ENCODE measurements at places on chromosomes 11 and 22.

DNA sequence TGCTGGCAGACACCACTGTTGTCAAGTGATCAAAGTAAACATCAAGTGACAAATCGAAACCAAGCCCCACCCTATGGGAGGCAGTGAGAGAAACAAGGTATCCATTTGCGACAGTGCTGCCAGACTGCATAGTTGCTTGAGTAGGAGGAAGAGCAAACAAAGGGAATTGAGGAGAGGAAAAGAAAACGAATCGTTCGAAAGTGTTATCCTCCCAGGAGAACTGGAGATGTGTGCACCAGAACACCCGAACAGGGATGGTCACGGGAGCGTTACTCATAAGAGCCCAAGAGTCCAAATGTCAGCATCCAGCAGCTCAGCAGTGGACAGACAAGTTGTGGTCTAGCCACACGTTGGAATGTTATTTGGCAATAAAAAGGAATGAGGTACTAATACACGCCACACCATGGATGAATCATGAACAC, 58.4 kb upstream of the NUP50 start:
- DNase-seq = no peak

GRCh38 chr22:43272301-43272700, 70.9 kb downstream of the SCUBE1 start:
- no peak for DNase-seq

GRCh38 chr11:74932797-74933196, 16.1 kb downstream of the XRRA1 start:
- no peak for DNase-seq

DNA sequence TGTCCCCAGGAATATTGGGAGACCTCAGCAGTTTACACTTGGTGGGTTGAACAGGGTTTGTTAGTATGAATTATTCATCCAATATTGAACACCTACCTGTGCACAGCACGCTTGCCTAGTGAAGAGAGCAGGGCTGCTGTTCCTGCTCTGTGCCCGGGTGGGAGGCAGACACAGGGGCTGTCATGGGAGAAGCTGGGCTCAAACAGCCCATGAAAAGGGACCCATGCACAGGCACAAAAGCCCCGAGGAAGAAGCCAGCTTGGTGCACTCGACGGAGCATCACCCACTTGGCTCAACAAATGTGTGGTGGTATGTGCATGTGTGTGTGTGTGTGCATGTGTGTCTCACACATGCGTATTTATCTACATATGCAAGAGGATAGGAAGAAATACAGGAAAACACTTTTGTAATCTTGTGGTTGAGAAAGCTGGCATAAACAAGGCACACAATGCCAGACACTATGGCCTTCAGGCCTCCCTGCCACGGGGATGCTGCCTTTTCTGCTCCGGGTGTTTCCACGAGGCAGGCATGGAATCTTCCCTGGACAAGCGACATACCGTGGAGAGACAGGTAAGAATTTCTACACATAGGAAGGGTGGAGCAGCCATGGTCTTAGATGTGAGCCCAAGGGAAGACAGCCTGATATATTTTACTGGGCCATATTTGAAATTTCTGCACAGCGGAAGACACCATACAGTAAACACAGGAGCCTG, 5.0 kb upstream of the APOBEC3A start:
- DNase-seq = no peak

DNA sequence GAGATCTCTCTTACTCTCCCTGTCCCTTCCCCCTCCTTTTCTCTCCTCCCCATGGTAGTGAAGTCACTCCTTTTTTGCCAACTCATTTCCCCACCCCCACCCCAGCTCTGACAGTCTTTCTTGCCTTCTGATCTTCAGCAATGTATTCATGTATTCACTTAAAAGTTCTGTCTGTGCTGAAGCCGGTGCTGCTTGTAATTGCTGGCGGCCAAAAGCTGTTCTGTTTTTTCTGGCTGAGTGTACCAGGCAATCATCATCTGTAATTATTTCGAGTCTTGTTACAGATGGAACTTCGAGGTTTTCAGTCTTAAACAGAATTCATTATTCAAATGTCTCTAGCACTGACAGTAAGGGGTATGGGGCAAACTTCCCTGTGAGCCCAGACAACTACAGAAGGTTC, 99.5 kb downstream of the SPATA19 start:
- no peak for DNase-seq
